ENCODE measurements at places on chromosomes 2 and 18. TPM values are rescaled to one million over a fixed set of nuclear protein-coding genes. Genes with fewer than 3 reads are reported as not detected.

CERKL gene
- 0.19 TPM for total RNA-seq

RGPD6 gene
- total RNA-seq: 9.1 TPM

SAG gene
- total RNA-seq: not detected

ERBB4 gene
- not detected for total RNA-seq

PLGLB2 gene
- not detected for total RNA-seq

NEUROD1 gene
- total RNA-seq: not detected

GNAL gene
- total RNA-seq: 4.8 TPM

TRAPPC8 gene
- total RNA-seq: 13.6 TPM

TMEM163 gene
- 0.12 TPM for total RNA-seq

RIT2 gene
- total RNA-seq: not detected

MYO3B gene
- total RNA-seq: not detected

Measured in A549 treated with CpdA at 1 μM for 4 hours (cell line).